ENCODE measurements at places on chromosomes 2 and 18.
A peak's percentile ranks its signal among the peaks of the same experiment; 100 is the strongest.

DNA sequence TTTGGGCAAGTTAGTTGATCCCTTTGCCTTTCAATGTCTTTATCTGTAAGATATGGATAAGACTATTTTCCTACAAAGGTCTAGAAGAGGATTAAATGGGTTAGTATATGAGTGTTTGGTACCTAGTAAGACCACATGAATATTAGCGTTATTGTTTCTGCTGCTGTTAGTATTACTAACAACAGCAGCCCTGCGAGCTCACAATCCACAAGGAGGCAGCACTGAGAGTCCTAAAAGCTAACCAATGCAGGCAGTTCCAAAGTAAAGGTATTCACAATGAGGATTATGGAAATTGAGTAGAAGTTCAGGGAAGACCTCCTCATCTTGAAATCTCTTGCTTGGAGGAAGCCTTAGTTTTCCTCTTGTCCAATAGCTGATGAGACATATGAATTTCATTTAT lies 248.9 kb downstream of the TDRD15 start:
- DNase-seq: no peak

DNA sequence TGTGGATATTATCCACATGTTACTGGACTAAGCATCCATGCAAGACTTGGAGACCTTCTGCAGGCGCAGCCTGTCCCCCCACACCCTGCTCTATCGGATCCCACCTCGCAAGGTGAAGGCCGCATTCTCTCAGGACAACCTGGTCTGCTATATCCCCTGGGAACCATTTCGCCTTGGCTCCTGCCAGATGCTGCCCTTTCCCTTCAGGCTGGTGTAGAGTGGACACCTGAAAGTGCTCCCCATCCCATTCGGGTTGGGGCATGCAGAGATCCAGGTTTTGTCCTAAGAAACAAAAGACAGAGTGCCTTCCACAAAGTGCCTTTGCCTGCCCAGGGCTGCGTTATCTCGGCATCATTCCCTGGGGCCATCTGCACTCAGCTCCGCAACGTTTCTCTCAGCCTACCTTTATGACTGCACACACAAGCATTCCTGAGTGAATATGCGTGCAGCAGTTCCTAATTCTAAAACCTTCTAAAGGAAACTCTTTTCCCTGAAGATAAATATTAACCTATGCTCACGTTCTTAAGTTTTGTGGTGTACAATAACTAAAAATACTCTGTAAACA lies 20.5 kb downstream of the FHL2 start:
- no peak for DNase-seq

- no peak for DNase-seq
Observed at GRCh38 chr2:50133766-50134165, 898.2 kb downstream of the NRXN1 start.

GRCh38 chr2:73890301-73891092 lies 2.3 kb upstream of the ACTG2 start:
- no peak for DNase-seq

DNA sequence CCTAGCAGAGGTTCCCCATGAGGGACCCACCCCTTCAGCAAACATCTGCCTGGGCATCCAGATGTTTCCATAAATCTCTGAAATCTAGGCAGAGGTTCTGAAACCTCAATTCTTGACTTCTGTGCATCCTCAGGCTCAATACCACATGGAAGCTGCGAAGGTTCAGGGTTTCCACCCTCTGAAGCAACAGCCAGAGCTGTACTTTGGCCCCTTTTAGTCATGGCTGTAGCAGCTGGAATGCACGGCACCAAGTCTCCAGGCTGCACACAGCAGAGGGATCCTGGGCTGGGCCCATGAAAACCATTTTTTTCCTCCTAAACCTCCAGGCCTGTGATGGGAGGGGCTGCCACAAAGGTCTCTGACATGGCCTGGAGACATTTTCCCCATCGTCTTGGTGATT lies 93.0 kb upstream of the FIGN start:
- DNase-seq: no peak

GRCh38 chr2:36214691-36215090 lies 140.9 kb upstream of the CRIM1 start:
- no peak for DNase-seq

DNA sequence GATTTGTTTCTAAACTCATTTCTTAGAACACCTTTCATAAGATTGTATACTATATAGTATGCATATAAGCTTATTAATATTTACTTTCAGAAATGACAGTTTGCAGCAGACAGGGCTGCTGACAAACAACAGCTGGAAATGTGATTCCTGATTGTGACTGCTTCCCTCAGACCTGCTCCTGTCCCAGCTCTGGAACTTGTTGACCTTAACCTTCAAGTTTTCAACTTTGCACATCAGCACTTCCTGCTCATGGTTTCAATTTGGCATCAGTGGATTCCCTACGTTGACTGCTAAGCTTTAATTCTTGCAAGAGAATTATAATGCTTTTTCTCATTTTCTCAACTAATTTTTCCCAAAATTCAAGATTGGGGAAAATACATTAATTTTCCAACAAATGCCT lies 459.2 kb upstream of the ACVR2A start:
- no peak for DNase-seq

DNA sequence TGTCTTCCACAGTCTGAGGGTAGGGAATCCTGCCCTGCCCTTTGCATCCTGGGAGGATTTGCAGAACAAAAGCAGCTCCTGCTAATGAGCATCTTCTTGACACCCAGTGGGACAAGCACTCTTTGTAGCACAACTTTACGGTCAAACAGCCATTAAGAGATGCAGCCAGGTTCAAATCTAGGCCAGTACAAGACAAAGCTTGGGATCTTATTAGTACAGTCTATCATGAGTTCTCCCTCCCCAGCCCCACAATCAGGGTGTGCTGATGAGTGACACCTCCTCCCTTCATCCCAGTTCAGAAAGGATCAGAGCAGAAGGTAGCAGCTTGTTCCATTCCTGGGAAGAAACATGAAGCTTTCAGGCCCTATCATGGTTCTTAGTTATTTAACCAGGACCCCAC lies 41.9 kb downstream of the MARCO start:
- DNase-seq: no peak

DNA sequence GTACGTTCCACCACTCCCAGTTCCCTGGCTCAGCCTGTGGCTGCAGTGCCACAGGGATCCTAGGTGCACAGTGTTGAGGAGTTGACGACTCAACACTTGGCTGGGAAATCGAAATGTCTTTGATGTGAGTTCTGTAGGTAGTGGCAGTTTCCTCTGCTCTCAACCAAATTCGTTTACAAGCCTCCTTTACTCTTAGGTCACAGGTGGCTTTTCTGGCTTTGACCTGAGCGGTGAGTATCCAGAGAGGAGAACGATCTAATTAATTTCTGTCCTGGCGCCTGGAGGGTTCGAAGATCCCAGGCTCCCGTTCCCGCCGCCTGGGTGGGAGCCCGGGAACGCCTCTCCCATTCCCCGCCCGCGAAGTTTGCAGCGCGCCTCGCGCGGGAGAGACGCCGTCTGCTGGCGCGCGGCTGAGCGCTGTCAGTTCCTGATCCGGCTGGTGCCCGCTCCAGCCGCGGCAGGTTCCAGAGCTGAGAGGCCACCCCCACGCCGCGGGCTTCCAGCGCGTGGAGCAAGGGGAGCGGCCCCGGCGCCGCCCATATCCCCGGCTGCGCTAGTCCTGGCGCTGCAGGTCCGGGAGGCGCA lies at the start of gene LAMA3:
TSS of gene LAMA3 (plus strand) at position 423 of the 585 bp plus-strand sequence. CDS start 231 bp downstream, outside the sequence.
- DNase-seq: peak; percentile 69

DNA sequence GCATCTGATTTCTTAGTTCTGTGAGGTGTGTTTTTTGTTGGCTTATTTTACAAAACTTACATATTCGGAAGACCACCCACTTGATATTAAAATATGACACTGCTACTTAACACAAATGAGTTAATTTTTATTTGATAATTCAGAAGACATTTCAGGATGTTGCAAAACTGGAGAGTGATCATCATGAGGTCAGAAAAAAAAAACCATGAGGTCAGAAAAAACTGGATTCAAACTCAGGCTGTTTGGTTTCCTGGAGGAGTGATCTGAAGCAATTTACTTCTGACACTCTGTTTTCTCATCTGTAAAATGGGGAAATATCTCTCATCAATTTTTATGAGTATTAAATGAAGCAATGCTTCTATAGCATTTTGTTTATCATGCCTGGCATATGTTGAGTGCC lies 1.8 kb upstream of the CCBE1 start:
- DNase-seq: no peak

GRCh38 chr2:98134172-98135005 lies 47.4 kb downstream of the VWA3B start:
- DNase-seq: no peak

DNA sequence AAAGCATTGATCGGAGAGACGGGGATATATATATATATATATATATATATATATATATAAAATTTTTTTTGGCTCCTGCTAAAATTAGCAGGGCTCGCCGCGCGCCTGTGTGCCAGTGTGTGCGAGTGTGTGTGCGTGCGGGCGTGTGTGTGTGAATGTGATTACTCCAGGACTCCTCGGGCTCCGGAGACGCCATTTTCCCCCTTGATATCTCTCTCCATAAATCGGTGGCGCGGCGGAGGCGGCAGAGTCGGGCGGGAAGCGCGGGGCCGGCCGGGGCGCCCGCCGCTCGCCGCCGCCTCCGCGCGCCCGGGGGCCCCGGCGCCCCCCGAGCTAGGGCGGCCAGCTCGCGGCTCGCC lies 795 bp upstream of the SETBP1 start:
- peak; percentile 88 for DNase-seq

- no peak for DNase-seq
Observed at GRCh38 chr2:214185546-214185945, 225.3 kb upstream of the VWC2L start.

GRCh38 chr2:207490441-207490840 lies 39.3 kb upstream of the CREB1 start:
- DNase-seq: no peak

DNA sequence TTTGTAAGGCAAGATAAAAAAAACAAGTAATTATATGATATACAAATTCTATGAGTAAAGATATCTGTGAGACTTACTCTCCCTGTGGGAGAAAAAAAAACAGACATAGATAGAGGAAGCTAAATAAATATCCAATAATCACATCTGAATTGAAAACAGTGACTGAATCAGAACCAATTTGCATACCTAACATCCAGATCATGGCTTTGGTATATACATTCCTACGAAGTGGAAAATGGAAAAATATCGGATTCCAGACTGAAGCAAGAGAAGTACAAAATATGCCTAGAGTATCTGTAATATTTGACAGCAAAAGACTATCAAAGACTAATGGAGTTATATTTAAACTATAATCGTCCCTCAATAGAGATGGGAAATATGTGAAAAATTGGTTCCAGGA lies 1108.1 kb upstream of the CHAC2 start:
- no peak for DNase-seq

Measured in kidney (tissue), 22 donors.